ENCODE measurements at places on chromosomes 5 and 9.

DNA sequence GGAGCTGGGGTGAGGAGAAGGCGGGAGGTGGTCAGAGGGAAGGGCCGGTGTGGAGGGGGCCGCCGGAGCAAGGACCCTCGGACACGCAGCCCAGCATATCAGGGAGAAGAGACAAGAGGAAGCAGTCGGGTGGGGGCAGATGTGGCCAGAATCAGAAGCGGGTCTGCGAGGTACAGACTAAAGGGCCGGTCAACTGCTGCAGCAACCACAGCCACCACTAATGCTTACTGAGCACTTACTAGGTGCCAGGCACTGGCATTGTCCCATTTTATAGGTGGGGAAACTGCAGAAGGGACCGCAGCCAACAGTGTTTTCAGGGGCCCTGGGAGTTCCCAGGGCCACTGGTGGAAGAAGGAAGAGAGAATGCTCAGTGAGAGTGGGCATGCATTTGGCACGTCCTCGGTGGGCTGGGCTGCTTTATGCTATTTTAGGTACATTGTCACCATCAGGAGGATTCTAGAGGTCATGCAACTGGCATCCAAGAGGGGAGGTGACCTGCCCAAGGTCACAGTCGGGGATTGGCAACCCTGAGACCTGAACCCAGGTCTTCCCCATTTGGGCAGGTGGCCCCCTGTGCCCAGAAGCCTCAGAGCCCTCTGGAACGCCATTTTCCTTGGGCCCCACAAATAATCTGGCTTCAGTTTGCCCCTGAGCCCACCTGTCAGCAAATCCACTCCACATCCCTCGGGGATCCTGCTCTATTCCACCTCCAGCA is 53.4 kb downstream of the DUSP1 start:
- DNase-seq = no peak

- DNase-seq = no peak
Measured at GRCh38 chr5:102826629-102827028, 71.5 kb downstream of the PAM start.

- no peak for DNase-seq
Measured at GRCh38 chr5:2738156-2738699, 13.2 kb downstream of the IRX2 start.

- no peak for DNase-seq
Measured at GRCh38 chr9:134165357-134166315, 1.3 kb upstream of the RNU6ATAC start.

GRCh38 chr9:76643399-76644117 is 120.7 kb upstream of the PCA3 start:
- no peak for DNase-seq

GRCh38 chr5:131355971-131356528 is 92.2 kb downstream of the CDC42SE2 start:
- no peak for DNase-seq

- DNase-seq = no peak
Measured at GRCh38 chr9:121818016-121818661, 166.7 kb downstream of the DAB2IP start.

DNA sequence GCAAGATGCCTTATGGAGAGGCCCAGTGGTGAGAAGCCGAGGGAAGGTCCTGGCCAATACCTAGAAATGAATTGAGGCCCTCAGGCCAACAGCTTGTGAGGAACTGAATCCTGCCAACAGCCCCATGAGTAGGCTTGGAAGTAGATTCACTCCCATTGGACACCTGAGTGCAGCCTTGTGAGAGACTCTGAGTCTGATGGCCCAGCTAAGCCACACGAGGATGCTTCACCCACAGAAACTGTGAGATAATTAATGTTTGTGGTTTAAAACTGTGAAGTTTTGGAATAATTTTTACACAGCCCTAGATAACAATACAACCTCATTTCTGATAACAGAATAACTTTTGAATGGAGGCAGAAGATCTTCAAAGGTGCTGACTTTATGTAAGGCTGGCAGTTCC is 65.9 kb upstream of the DAP start:
- no peak for DNase-seq

GRCh38 chr5:161745392-161745791 is 59.9 kb downstream of the GABRA6 start:
- no peak for DNase-seq

- DNase-seq = no peak
Measured at GRCh38 chr9:116075191-116075590, 78.4 kb upstream of the PAPPA start.

DNA sequence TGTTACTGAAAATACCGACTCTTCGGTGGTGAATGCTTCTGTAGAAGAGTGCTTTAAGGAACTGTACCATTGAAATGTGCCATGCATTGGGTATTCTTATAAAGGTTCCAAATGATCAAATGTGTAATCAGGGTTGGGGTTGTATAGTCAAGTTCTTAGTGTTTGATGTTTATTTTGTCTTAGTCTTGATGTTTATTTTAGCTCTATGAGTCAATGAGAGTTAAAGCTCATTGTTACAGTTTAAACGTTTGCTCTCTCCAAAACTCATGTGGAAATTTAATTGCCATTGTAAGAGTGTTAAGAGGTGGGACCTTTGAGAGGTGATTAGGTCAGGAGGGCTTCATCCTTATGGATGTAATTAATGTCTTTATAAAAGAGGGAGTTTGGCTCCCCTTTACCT is 153.0 kb downstream of the FER start:
- no peak for DNase-seq

All from HuH-7.5 (cell line).